ENCODE measurements at places on chromosomes 2 and 18.

GRCh38 chr2:119476301-119477112 lies 44.9 kb downstream of the TMEM37 start:
- peak; percentile 85 for DNase-seq

DNA sequence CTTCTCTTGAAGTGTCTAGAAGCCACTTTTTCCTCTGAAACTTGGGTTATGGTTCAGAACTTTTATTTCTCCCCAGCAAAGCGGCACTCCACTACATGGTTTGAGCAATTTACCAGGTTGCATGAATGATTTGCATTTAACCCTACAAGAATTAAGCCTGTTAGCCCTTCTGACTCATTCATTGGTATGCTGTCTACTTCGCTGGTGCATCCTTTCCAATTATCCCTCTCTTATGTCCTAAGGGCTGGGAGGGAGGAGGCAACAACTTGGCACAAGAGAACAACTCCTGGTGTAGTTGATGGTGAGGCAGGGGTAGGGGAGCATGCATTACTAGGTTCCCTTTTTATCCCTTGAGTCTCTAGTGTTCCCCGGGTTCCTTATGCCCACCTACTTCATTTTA lies 293.4 kb upstream of the MEX3C start:
- DNase-seq, result no peak

DNA sequence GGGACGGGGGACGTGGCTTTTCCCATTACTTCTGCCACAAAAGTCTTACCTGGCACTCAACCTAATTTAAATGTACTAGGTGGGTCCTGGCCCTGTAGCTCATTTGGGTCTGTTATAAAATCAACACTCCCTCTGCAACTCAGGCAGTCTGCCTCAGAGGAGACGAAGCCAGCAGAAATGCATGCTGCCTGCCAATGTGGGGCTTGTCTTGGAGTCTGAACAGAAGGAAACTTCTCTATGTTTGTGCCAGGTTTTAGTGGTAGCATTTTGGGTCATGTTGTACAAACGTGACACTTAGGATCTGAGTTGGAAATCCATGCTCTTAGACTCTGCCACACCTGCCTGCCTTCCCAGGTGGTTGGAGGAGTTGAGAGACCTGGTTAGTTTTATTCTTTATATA lies 292.5 kb upstream of the FAM98A start:
- DNase-seq, result no peak

- no peak for DNase-seq
These were observed 75.3 kb downstream of the CABYR start for GRCh38 chr18:24214144-24214543.

- no peak for DNase-seq
These were observed 36.1 kb downstream of the ZNF407 start for GRCh38 chr18:74633652-74634352.

DNA sequence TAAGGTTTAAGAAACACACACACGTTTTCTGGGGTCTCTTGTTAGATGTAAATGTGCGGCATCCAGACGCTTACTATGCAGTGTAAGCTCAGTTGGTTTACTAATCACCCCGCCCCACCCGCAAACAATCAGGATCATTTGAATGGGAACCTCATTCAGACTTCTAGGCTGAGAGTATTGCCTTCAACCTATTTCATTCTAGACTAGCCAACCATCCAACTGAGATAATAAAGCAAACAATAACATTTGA lies 1.3 kb upstream of the FIGN start:
- no peak for DNase-seq

- DNase-seq, result no peak
These were observed 22.4 kb downstream of the NLRC4 start for GRCh38 chr2:32242331-32242730.

DNA sequence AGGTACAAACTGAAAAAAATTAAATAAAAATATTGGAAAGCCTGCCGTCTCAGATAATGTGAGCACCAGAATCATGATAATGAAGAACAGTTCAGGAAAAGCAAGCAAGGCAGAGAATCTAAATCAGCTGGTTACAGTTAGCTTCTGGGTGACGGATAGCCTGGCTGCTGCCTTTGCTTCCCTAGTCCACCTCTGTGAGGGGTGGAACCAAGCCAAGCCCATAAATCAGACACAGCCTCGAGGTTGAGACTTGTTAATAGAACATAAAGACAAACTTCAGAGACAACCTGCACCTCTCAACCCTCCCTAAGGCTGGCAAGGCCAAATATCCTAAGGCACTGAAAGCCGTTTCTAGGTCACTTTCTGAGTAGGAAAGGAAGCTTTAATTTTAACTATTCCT lies 334.7 kb upstream of the SLC39A10 start:
- no peak for DNase-seq

DNA sequence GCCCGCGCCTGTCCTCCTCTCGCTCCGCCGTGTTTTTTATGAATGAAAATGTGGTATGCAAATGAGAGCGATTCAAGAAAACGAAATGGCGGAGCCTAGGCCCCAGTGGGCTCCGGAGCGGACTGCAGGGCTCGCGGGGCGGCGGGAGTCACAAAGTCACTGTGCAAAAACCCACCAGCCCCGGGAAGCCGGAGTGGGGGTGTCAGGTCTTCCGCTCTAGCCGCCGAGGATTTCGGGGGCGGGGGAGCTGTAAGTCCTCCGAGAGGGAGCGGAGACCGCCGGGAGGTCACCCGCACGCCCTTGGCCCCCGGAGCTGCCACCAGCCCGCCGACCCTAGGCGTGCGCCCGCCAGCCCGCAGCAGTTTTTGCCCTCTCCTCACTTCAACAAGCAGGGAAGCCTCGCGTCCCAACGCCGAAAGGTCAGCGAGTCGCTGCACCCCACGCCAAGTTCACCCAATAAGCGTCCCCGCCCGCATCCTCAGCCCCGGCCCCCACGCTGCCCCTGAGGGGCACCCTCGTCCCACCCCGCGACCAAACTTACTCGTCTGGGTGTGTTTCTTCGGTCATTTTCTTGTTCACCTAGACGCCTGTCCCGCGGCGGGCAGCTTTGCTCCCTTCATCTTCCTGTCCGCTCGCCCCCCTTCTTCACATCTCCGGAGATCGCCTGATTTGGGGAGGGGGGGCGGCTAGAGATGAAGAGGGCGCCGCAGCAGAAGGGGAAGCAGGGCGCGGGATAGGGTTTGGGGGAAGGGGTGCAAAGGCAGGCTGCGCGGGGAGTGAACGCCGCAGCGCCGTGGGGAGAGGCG lies 775 bp downstream of the SPRED2 start:
- DNase-seq, result peak; percentile 71

- peak; percentile 66 for DNase-seq
These were observed 1.1 kb downstream of the MAPK4 start for GRCh38 chr18:50560681-50561629.

DNA sequence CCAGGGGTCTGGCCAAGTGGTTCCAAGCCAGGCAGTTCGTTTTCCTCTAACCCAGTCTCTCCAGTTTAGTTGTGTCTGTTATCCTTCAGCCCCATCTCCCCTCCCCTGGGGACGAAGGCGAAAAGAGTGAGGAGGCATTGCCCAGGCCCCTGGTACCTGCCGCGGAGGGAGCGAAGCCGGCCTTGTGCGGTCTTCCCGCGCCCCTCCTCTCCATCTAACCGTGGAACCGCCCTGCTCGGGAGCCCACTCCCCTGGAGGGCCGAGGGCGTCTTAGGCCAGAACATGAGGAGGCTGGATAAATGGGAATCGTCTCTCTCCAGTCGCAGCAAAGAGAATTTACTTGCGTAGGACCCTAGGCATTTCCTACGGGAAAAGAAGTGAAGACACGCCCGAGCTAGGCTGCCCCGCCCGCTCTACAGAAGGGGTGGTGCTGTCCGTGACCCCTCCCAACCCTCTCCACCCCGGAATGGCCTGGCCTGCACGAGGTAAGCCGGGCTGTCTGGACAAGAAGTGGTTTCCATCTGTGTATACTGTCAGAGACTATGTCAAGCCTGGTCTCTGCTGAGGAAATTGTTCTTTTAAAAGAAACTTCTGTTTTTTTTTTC lies 156.2 kb downstream of the MIB1 start:
- no peak for DNase-seq

DNA sequence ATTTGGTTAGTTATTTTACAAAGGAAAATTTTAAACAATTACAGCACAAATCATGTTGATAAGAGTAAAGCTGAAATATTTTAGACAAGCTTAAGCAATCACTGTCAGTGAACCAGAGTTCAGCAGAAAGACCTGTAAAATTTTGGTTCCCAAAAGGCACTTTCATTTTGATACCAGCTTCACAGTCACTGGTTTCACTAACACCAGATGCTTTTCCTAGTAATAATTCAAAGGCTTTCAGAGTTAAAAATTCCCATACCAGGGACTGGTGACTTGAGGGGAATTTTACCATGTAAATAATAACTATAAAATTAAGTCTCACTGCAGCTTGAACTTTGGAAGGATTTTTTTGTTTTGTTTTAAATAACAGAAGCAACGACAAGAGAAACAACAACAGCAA lies 102.3 kb upstream of the CD302 start:
- no peak for DNase-seq

DNA sequence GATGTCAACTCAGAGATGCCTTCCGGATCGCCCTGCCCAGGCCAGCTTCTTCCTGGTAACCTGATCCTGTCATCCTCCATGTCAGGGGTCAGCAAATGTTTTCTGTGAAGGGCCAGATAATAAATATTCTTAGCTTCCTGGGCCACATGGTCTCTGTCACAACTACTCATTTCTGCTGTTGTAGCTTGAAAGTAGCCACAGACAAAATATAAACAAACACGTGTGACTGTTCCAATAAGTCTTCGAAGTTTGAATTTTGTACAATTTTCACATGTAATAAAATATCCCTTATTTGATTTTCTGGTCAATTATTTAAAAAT lies 35.8 kb downstream of the ANXA4 start:
- no peak for DNase-seq

DNA sequence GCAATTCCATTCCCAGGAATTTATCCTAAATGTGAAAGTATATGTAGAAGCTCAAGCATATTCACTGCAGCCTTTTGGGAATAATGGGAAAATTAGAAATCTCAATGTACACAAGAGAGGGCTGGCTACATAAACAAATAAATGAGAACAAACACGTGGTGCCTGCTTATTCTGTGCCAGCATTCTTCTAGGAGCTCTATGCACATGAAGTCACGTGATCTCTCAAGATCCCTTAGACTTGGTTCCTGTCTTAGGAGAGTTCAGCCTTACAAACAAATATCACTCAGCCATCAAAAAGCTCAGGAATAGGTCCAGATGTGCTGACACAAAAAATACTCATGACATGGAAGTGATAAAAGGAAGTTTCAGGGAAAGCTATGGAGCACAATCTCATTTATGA lies 92.9 kb upstream of the SP3 start:
- no peak for DNase-seq

DNA sequence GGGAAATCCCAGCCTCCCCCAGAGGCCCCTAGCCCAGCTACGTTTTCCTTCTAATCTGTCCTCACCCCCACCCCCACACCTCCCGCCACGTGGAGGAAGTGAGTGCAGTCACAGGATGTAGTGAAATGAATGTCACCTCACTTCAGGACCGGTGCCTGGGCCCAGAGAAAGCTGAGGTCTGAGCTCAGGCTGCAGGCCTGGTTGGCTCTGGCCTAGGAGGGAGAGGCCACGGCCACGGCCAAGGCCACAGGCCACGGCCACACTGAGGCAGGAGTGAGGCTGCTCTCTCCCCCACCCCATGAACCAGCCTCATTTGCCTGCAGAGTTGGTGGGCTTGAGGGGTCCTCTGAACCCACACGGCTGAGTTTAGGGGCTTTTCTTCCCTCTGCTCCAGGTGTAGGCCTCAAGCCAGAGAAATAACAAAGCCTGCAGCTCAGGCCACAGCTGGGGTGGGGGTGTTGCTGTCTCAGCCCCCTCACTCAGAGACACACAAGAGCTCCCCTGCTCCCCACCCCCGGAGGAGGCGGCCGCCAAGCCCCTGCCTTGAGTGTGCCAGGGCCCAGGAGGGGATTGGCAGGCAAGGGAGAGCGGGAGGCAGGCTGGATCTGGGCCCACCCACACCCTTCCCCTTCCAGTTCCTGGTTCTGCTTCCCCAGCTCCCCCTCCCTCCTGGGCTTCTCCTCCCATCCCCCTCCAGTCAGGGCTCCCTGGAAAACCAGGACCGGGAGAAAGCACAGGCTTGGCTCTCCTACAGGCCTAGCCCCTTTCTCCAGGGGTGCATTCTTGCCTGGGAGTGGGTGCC lies 27.0 kb downstream of the DNMT3A start:
- peak; percentile 82 for DNase-seq

GRCh38 chr2:124867247-124867646 lies 842.2 kb downstream of the CNTNAP5 start:
- no peak for DNase-seq

GRCh38 chr2:108920686-108921085 lies 68.3 kb downstream of the EDAR start:
- no peak for DNase-seq

DNA sequence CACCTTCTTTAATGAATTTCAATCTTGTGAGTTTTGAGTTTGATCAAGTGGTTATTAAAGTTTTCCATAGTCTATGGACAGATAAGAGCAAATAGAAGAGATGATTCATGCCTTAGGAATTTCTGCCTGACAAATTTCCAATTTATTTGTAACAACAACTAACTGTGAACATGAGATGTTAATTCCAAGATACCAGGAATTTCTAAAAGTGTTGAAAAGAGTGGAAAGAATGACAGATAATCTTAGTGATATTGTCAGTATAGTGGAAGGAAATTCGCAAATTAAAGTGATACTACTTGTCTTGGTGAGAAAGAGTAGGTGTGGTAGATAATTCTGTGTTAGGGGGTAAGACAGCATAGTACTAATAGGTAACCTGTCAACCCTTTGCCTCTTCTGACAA lies 82.4 kb downstream of the AGPS start:
- DNase-seq, result no peak

DNA sequence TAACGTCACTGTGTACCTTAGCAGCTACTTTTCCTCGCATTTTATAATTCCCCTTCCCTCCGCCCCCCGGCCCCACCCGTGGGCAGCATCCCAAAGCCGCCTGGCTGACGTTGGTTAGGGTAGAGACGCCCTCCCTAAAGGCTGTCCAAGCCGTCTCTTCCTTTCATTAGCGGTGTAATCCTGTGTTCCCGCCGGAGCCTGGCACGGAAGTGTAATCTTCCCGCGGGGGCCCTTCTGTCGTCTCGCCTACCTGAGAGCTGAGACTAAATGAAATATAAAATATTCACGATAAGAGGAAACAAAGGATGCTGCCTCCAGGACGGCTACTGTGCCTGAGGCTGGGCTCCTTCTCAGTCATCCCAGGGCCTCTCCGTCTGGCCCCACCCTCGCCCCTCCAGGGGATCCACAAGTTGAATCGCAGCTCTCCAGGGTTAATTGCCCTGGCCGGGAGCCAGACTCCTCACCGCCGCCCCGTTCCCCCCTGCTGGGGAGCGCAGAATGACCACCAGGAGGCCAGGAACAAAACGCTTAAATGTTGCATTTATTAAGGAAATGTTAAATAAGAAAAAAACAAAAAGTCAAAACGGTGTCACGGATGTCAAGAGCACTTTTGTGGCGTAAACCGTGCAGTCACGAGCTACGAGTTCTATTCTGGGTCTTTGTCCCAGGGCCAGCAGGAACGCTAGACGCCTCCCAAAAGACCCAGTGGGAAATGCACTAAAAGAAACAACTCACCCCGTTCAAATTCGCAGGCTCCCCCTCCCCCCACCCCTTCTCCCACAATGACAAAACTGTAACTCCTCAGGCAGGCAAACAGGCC lies 1.5 kb downstream of the RPRM start:
- DNase-seq, result no peak

DNA sequence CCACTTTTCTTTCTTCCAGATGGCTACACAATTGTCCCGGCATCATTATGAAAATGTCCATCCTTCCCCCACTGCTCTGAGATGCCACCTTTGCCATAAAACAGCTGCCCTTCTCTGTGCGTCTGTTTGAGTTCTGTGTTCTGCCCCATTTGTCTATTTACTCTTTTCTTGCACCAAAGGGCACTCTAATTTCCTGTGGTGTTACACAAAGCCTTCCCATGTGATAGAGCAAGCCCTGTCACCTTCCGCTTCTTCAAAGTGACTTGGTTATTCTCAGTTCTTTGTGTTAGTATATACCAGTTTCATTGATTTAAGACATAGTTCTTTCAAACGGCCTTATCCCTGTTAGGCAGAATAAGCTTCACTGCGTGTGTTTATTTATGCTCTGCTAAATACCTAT lies 84.1 kb downstream of the FBXO15 start:
- no peak for DNase-seq
